ENCODE measurements at places on chromosomes 12 and 14.

- no peaks in the 10 kb centered on the region for H3K27me3 ChIP-seq
- H3K36me3 ChIP-seq, result peaks cover 28% of the 10 kb centered on the region
- peaks cover 11% of the 10 kb centered on the region for H3K4me1 ChIP-seq
- no peak for DNase-seq
- no peak overlapping the region for H3K27ac ChIP-seq
Measured at GRCh38 chr12:30729547-30729946, 25.2 kb downstream of the CAPRIN2 start.

- no peaks in the 10 kb centered on the region for H3K4me1 ChIP-seq
- no peaks in the 10 kb centered on the region for H3K27me3 ChIP-seq
- H3K36me3 ChIP-seq, result no peaks in the 10 kb centered on the region
- H3K27ac ChIP-seq, result no peak overlapping the region
- DNase-seq, result no peak
- H3K4me3 ChIP-seq, result no peak overlapping the region
Measured at GRCh38 chr12:85588221-85588620, 248.0 kb downstream of the RASSF9 start.

GRCh38 chr12:74489543-74489942, 48.1 kb upstream of the ATXN7L3B start:
- H3K27ac ChIP-seq, result no peak overlapping the region
- DNase-seq, result no peak
- H3K4me1 ChIP-seq, result no peaks in the 10 kb centered on the region
- H3K36me3 ChIP-seq, result no peaks in the 10 kb centered on the region
- H3K27me3 ChIP-seq, result no peaks in the 10 kb centered on the region
- no peak overlapping the region for H3K4me3 ChIP-seq

- H3K36me3 ChIP-seq, result no peaks in the 10 kb centered on the region
- peak within 1 kb of the TSS; percentile 89 for H3K27ac ChIP-seq
- peak; percentile 95 for DNase-seq
Measured at GRCh38 chr14:64504310-64504896, at the start of gene ZBTB1. ZBTB1 (plus strand) TSS chr14:64504770; CDS start chr14:64521505, 16,735 bp downstream.

GRCh38 chr12:69392179-69392928, 32.8 kb downstream of the YEATS4 start:
- no peaks in the 10 kb centered on the region for H3K27me3 ChIP-seq
- DNase-seq, result no peak
- no peak overlapping the region for H3K4me3 ChIP-seq
- peaks cover 20% of the 10 kb centered on the region for H3K4me1 ChIP-seq
- no peak overlapping the region for H3K27ac ChIP-seq

GRCh38 chr12:132245521-132246101, 83.8 kb downstream of the GALNT9 start:
- no peak overlapping the region for H3K27ac ChIP-seq
- no peak overlapping the region for H3K4me3 ChIP-seq
- no peak for DNase-seq
- H3K36me3 ChIP-seq, result no peaks in the 10 kb centered on the region
- no peaks in the 10 kb centered on the region for H3K4me1 ChIP-seq
- no peaks in the 10 kb centered on the region for H3K27me3 ChIP-seq

DNA sequence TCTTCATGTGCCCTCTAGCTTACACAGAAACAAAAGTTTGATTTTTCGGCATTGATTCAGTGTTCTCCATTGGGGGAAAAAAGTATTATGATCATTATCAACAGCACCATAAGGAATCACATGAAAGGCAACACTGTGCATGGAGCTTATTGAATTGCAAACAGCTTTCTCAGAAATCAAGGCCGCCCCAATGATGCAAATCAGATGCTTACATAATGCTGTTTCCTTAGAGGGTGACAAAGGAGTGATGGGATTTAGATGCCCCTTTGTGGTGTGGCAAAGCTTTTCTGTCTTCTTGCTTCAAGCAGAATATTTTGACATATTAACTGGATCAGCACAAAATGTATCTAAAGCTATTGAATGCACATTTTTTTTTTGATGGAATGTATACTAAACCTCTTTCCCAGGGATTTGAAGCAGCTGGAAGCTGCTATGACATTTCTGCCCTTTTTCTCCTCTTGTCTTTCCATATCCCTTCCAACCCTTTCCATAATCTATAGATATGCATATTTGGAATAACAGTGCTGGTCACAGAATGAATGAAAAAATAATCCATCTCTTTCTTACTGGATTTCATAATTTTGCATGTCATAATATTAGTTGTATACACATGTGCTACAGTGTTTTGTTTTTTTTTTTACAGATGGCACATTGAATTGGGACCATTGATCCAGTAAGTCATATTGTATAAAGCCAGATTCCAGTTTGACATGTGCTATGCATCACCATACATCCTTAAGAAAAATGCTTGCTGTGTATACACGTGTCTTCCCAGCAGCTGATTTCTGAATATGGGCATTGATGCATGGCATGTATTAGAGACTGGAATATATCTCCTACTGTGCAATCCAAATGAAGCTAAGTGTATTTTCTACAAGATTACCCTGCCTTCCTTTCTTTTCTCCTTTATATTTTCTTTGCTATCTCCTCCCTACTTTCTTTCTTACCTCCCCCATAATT, 259.7 kb upstream of the DCN start:
- no peaks in the 10 kb centered on the region for H3K4me1 ChIP-seq
- H3K36me3 ChIP-seq, result no peaks in the 10 kb centered on the region
- H3K27ac ChIP-seq, result no peak overlapping the region
- H3K4me3 ChIP-seq, result no peak overlapping the region
- H3K27me3 ChIP-seq, result no peaks in the 10 kb centered on the region

DNA sequence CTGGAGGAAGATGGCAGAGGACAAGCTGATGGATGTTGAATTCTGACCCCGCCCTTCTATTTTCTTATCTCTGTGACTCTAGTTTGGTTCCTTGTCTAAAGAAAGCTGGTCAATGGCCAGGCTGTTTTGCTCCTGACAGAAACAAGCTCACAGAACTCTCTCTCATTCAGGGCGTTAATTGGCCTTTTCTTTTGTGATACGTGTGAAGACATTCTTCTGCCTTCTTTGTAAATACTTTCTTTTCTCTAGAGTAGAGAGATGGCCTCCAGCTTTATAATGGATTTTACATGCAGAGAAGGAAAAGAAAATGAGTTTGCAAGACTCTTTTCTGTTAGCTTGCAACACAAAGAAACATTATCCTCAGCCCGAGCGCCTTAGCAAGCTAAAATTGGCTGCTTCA, 492.2 kb upstream of the CCDC196 start:
- no peak for DNase-seq
- no peak overlapping the region for H3K27ac ChIP-seq
- H3K4me1 ChIP-seq, result no peaks in the 10 kb centered on the region
- H3K4me3 ChIP-seq, result no peak overlapping the region
- no peaks in the 10 kb centered on the region for H3K36me3 ChIP-seq

DNA sequence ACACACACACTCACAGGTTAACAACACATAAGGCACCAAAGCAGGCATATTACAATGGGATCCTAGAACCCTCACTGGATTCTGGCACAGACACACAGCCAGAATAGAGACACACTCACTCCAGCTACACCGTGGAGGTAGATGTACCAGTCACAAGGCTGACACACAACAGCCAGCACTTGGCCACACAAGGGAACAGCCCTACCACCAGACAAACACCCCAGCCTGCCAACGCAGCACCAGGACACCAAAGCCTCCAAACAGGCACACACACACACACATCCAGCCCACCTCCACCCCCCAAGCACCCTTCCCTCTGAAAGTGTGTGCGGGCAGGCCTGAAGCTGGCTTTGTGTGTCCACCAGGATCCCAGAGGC, 10.9 kb upstream of the ITGB7 start:
- peak overlapping the region; percentile 89 for H3K4me3 ChIP-seq
- peaks cover 25% of the 10 kb centered on the region for H3K36me3 ChIP-seq
- peak overlapping the region; percentile 83 for H3K27ac ChIP-seq
- no peaks in the 10 kb centered on the region for H3K27me3 ChIP-seq
- DNase-seq, result peak; percentile 94
- peaks cover 50% of the 10 kb centered on the region for H3K4me1 ChIP-seq

GRCh38 chr12:20508359-20508758, 140.0 kb downstream of the PDE3A start:
- peaks cover 38% of the 10 kb centered on the region for H3K4me1 ChIP-seq
- no peaks in the 10 kb centered on the region for H3K27me3 ChIP-seq
- DNase-seq, result no peak

- H3K4me3 ChIP-seq, result no peak overlapping the region
- H3K4me1 ChIP-seq, result peaks cover 18% of the 10 kb centered on the region
- DNase-seq, result peak; percentile 72
- H3K36me3 ChIP-seq, result no peaks in the 10 kb centered on the region
Measured at GRCh38 chr14:61190341-61190740, 90.8 kb downstream of the TMEM30B start.

Measured in osteoblast (primary cell).